Frontal cortex (tissue), 4 donors: ENCODE measurements at places on chromosomes 13 and 19. TPM values are rescaled to one million over a fixed set of nuclear protein-coding genes. Genes with fewer than 3 reads are reported as not detected.

DACT3 gene
- 17.5 TPM for total RNA-seq

MAP3K10 gene
- total RNA-seq: 31.4 TPM

GNA15 gene
- total RNA-seq: 0.82 TPM

KLHL26 gene
- total RNA-seq: 5.7 TPM

ZNF296 gene
- total RNA-seq: under 0.01 TPM

ZNF226 gene
- 37.9 TPM for total RNA-seq

C13orf46 gene
- total RNA-seq: under 0.01 TPM

ZNF208 gene
- 7.3 TPM for total RNA-seq

PRR12 gene
- total RNA-seq: 5.7 TPM

ZNF540 gene
- total RNA-seq: 21.6 TPM

ZNF98 gene
- total RNA-seq: 3.7 TPM

RPS5 gene
- total RNA-seq: 2,200 TPM

NCR1 gene
- total RNA-seq: not detected

ZNF177 gene
- total RNA-seq: 8.2 TPM

ZNF552 gene
- 9.0 TPM for total RNA-seq

ZNF486 gene
- 18.8 TPM for total RNA-seq

- DNase-seq: peak; percentile 71
Measured at GRCh38 chr19:4352701-4353121, 9.3 kb downstream of the MPND start.

- no peak for DNase-seq
Measured at GRCh38 chr19:16541526-16542044, 652 bp downstream of the CHERP start.

- no peak for DNase-seq
Measured at GRCh38 chr19:2140138-2140569, 11.2 kb downstream of the AP3D1 start.

DNA sequence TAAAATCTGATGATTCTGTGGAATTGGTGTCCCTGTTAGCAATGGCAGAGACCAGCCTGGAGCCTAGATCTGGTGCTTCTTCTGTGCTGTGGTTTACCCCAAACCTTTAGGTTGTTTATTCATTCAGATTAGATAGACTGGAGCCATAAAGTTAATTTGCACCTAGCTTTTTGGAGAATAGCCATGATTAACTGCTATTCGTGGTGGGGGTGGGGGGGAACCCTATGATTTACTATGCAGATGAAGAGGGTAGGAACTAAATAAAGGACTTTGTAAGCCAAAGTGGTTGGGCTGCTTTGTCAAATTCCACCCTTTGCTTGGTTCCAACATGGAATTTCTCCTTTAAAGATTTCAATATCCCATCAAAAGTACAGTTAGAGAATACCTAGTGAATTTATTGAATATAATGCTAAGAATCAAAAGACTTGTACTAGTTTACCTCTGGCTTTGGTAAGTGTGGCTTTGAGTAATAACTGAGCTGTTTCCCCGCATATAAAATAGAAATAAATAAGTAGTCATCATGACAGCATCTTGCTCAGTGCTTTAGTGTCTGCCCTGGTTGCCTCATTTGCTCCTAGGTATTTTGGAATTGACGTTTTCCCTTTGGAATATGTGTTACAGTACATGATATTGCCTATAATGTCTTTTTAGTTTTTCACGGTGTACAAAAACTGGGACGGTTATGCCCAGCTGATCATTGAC is 27.6 kb downstream of the SKA3 start:
- no peak for DNase-seq

DNA sequence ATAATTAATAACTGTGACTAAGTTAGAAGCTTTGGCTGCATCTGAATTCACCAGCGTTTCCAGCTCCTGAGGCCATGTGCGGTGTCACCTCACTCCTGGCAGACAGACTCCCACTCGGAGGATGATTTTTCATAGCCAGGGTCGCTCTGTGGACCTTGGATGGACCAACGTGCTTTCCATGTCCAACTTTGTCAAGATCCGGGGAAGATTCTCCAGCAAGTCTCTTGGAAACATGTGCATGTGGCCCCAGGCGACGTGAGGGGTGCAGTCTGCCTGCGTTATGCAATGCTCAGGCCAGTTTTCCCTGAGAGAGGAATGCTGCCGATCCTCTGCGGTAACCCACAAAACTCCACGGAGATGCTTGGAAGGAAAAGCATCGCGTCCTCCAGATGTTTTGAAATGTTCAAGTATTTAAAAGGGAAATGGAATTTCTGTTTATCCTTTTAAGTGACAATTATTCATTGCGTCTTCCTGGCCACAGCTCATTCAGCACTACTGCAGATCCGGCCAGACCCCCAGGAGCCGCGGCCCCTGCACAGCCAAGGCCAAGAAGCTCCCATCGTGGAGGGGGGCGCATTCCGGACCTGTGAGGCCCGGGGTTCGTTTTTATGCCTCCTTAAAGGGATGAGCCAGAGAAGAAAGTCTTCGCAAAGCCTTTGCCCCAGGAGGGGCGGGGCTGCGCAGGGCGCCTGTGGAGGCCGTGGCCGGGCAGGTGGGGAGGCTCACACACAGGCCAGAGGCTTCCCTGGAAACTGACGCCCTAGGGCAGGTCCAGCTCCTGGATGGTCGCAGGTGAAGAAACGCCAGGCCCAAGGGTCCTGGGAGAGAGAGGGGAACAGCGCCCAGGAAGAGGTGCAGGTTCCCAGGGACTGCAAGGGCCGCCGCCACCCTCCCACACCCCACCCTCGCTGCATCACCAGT is 46.0 kb downstream of the C13orf46 start:
- DNase-seq: no peak

- no peak for DNase-seq
Measured at GRCh38 chr13:75299246-75299645, 182.7 kb downstream of the TBC1D4 start.

- DNase-seq: no peak
Measured at GRCh38 chr13:95269756-95270155, 31.5 kb downstream of the ABCC4 start.

- DNase-seq: no peak
Measured at GRCh38 chr13:102628559-102628958, 31.8 kb downstream of the TPP2 start.

DNA sequence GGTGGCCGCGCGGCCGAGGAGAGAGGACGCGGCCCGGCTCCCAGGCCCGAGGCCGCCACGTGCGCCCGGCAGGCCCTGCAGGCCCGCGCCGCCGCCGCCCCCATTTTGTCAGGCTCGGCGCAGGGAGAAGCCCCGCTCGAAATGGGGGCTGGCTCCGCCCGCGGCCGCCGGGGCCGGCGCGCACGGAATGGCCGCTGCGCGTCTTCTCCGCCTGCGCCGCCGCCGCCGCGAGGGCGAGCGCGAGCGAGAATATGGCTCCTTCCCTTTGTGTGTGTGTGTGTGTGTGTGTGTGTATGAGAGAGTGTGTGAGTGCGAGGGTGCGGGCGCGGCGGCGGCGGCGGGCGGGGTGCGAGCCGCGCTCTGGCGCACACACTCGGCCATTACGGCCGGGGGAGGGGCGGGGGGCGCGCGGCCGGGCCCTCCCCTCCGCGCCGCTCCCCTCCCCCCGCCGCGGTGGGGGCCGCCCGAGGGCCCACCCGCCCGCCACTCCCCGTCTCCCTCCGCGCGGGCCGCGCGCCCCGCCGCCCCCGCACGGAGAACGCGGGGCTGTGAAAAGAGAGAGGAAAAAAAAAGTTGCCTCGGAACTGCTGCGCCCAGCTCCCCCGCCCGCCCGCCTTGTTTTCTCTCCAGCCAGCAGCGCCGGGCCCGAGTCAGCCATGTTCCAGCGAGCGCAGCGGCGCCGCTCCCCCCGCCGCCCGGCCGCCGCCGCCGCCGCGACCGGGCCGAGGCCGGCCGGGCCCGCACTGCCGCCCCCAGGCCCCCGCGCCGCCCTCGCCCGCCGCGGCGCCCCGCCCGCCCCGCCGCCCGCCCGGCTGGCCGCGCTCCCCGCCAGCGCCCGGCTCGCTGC is 1.0 kb downstream of the HMGB1 start:
- DNase-seq: peak; percentile 64

GRCh38 chr19:406135-406781 is 2.7 kb downstream of the C2CD4C start:
- DNase-seq: no peak

DNA sequence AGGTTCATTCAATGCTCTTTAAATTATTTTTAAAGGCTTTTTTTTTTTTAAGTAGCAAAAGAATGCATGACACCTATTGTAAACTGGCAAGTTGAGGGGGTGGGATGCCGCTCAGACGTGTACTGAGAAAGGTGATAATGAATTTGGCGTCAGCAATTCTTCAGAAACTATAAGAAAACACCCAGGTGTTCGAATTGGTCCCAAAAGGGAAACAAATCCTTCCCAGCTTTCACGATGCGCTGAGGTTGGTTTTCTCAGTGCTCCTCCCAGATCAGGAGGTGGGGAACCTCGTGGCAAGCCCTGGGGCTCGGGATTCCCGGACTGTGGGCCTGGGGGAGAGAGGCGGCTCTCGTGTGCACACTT is 543 bp upstream of the FAM124A start:
- peak; percentile 14 for DNase-seq

DNA sequence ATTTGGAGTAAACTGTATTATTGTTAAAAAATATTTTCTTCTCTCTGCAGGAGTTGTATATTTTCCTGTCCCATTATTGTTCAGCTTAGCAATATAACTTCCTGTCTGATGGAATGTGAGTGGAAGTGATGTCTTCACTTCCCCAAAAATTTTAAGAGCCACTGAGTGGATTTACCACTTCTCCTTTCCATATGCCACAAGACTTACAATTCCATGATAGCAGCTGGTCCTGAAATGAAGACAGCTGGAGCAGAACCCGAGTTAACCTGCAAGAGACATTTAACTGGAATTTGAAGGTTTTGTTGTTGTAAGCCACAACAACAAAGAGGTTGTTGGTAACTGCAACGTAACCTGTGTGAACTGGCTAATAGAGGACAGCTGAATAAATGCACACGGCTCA is 23.4 kb upstream of the TBC1D4 start:
- no peak for DNase-seq

DNA sequence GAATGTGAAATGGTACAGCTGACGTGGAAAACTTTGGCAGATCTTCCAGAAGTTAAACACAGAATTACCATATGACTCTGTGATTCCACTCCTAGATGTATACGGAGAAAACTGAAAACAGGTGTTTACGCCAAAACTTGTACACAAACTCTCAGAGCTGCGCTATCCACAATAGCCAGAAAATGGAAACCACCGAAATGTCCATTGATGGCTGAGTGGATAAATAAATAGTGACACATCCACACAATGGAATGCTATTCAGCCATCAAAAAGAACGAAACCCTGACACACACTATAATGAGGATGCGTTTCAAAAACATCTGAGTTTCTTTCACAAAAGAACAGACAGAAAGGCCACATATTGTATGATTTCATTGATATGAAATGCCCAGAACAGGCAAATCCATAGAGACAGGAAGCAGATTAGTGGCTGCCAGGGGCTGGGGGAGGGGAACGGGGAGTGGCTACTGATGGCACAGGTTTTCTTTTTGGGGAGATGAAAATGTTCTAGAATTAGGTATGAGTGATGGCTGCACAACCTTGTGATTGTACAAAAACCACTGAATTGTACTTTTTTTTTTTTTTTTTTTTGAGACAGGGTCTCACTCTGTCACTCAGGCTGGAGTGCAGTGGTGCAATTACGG is 33.0 kb downstream of the IL12RB1 start:
- no peak for DNase-seq

GRCh38 chr19:55071913-55072312 is 3.8 kb upstream of the EPS8L1 start:
- DNase-seq: no peak

DNA sequence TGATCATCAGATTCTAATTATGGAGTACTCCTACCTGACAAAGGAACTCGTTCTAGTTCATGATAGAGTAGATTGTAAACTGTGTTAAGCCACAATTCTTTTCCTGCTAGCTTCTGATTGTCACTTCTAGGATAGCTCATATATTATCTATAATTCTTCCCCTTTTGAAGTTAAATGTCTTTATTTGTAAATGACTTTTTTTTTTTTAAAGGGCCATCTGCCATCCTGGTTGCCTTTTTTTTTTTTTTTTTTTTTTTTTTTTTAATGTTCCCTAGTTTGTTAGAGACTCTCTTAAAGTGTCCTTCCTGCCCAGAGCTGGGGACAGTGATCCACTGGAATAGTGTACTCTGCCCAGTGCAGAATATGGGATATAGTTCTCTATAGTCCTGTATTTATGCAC is 4.3 kb downstream of the CHAMP1 start:
- DNase-seq: no peak

DNA sequence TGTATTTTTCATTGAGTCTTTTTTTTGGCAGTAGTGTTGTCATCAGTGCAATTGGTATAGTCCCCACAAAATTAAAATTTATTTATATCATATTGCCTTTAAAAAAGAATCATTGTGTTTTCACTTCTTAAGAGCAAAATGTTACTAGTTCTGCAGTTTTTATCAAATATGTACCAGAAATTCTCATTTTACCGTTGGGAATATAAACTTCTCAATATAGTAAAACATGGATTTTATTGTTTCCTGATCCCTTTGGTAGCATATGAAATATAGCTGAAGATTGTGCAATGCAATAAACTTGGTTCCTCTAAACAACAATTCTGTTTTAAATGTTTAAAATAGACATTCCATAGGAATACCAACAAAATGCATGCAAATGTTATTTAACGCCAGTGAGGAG is 306.5 kb upstream of the PCDH20 start:
- DNase-seq: no peak

- no peak for DNase-seq
Measured at GRCh38 chr19:41808663-41809566, 12.5 kb downstream of the CEACAM3 start.

- DNase-seq: no peak
Measured at GRCh38 chr13:36880961-36881360, 39.1 kb downstream of the SMAD9 start.

DNA sequence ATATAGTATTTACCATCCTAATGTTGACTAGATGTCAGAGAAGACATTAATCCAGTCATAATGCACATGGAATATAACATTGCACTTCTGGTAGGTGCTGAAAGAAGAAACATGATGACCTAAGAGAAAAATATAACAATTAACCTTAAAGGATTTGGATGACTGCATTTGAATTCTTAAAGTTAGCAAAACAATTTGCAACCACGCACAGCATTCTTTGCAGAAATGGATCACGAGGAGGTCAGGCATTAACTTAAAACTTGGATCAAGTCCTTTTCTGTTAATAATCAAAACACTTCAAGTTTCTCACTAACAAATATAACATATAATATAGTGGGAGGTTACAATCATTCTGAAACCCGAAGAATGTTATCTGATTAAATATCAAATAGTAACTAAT is 525.0 kb upstream of the SLITRK6 start:
- no peak for DNase-seq

DNA sequence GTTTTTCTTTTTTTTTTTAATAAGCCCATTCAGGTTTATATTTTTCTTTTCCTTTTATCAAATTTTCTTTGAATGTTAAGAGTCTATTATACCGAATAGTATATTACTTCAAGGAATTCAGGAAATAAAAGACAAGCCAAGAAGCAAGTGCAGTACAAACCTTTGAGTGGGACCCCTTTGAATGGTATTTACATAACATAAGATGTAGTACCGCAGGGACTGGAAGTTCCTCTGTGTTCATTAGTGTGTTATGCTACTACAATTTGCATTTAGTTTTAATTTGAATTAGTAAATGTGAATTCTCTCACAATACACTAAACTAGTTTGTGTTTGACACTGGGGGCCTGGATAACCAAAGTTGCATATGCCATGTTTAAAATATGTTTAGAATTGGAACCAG is 339.5 kb downstream of the DCT start:
- no peak for DNase-seq

GRCh38 chr13:33316890-33317289 is 31.3 kb upstream of the STARD13 start:
- no peak for DNase-seq

- DNase-seq: no peak
Measured at GRCh38 chr13:27624071-27624470, 2.4 kb downstream of the POLR1D start.

GRCh38 chr19:16417660-16418596 is 53.8 kb downstream of the EPS15L1 start:
- DNase-seq: no peak
